ENCODE measurements at places on chromosomes 11 and 22. TPM values are rescaled to one million over a fixed set of nuclear protein-coding genes. Genes with fewer than 3 reads are reported as not detected.
A peak's percentile ranks its signal among the peaks of the same experiment; 100 is the strongest.

The CARD18 gene
- polyA plus RNA-seq, result not detected

DNA sequence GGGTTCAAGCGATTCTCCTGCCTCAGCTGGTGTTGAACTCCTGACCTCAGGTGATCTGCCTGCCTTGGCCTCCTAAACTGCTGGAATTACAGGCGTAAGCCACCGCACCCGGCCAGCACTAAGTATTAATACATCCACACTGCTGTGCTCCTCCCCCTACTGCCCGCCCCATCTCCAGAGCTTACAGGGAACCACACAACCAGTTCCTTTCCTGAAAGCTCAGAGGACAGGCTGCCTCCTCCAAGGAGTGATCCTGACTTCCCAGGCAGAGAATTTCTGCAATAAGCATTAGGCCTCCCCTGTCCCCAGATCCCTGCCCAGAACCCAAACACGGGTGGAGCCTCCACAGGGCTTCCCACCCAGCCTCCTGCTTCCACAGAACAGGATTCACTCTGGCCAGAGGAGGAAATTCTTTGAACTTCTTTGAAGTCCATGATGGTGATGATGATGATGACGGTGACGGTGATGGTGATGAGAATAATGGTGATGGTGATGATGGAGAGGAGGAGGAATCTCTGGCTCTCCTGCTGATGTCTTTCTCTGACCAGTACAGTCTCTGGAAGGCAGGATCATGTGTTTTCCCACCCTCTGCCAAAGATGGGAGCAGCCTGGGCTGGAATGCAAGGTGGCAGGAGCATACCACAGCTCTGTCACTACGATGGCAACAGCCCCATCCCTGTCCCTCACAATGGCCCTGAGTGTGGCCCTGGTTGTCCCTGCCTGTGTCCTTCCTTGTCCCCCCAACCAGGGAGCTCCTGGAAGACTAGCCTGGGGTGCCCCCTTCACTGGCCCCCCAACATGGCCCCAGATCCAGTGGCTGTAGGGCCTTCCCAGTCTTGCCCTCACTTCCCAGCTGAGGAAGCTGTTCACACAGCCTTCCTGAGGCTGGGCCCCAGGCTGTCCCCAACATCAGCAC is 33.5 kb upstream of the CSNK1E start:
- peak; percentile 38 for DNase-seq

DNA sequence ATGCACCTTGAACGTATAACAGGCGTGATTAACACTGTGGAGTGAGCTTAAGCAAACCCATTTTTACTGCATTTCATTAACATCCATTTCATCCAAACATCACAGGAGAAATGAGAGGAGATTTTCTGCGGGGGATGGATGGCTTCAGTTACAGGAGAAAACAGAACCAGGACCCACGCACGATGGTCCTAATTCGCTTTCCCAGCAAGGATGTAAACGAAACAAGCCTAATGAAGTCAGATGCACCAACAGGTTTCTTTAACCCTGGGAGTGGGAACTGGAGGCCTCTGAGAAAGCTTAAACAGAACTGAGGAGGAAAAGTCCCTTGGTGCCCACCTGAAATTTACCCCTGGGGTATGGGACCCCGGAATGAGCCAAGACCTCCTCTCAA is 2.7 kb downstream of the CADM1 start:
- no peak for DNase-seq

The OR2AG1 gene
- 0.16 TPM for polyA plus RNA-seq

GRCh38 chr11:45393826-45394225 is 107.7 kb upstream of the SYT13 start:
- no peak for DNase-seq

DNA sequence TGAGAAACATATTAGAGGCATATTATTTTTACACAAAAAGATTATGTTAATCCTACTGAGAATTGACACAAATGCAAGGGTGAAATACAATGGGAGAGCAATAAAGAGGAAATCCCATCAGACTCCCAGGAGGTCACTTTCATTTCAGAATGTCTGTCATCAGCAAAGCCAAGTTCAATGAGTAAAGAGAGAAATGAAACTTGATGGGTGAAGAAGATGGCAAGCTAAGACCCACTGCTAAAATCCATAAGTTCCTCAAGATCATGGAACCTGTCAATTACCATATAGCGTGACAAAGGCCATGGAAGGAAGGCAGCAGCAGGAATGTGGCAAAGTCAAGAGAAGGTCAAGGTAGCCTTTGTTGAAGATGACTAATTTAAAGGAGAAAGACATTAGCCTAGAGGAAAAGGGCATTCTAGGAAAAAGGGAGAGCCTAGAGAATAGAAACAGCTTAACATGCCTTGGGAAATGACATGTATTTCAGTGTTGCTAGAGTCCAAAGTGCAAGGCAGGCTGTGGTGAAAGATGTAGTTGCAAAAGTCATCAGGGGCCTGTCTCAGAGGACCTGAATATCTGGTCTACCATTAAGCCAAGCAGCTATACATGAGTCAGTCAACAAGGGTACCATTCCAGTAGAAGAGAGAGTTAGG is 43.1 kb downstream of the FAM168A start:
- peak; percentile 47 for DNase-seq

- no peak for DNase-seq
These were observed 30.5 kb downstream of the CTNND1 start for GRCh38 chr11:57792060-57792541.

GRCh38 chr11:8709777-8710176 is 27.2 kb downstream of the RPL27A start:
- no peak for DNase-seq

DNA sequence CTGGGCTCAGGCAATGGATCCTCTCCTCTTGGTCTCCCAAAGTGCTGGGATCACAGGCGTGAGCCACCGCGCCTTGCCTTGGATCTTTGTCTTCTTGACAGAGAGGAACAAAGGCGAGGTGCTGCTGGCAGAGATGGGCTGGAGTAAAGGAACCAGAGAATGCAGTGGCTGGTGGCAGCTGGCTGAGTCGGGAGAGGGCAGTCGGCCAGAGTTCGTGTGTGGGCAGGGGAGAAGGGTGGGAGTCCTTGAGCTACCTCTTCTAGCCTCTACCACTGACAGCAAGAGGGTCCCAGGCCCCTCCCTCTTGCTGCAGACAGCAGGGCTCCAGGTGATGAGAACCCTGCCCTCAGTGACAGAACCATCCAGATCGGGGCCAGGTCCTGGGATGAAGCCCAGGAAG is 86.2 kb upstream of the LINC01488 start:
- DNase-seq, result no peak

DNA sequence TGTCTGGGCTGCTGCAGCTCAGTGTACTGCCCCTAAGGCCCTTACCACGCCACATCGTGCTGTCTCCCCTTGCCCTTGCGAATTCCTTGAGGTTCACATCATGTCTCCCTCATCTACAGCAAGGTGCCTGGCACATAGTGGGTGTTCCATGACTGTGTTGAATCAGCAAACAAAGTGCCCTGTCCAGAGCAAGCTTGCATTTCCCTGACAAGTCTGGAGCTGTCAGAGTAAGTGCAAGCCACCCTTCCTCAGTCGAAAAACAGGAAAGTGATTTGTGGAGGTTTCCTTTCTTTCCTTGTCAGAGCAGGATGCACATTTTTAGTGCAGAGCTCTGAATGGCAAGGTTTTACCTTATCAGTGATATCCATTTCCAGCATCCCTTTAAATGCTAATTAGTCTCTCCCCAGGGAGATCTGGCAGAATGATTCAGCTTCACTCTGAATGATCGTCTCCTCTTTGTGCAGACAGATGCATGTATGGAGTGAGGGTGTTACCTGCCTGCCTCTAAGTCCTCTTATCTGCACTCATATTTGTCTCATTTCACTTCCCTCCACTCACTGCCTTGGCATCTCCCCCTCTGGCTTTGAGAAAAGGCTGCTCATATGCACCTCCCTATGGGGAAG is 331.2 kb downstream of the TMEM135 start:
- DNase-seq, result peak; percentile 19

DNA sequence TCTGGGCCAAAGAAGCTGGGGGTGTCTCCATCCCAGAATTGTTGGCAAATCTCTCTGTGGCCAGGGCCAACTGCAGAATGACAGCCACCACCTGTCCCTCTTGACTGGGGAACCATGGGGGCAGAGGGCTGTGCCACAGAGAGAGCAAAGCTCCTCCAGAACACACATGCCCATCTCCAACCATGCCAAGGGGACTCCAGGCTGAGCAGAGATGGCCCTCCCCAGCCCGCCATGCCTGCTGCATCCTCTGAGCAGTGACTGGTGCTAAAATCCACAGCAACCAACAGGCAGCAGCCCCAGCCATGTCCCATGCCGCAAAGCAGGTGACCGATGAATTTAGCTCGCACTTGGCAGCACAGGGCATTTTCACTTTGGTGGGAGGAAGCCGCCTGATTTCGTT is 45.0 kb downstream of the LARGE1 start:
- no peak for DNase-seq

- DNase-seq, result no peak
These were observed 122.1 kb downstream of the BCR start for GRCh38 chr22:23302171-23303002.

- peak; percentile 91 for DNase-seq
These were observed 631 bp downstream of the PHF21A start for GRCh38 chr11:46120346-46121300.

- DNase-seq, result peak; percentile 62
These were observed 107.0 kb upstream of the SESN3 start for GRCh38 chr11:95337972-95338429.

The SYT9 gene
- 0.70 TPM for polyA plus RNA-seq

- no peak for DNase-seq
These were observed 1.7 kb upstream of the MS4A7 start for GRCh38 chr11:60376601-60377000.

DNA sequence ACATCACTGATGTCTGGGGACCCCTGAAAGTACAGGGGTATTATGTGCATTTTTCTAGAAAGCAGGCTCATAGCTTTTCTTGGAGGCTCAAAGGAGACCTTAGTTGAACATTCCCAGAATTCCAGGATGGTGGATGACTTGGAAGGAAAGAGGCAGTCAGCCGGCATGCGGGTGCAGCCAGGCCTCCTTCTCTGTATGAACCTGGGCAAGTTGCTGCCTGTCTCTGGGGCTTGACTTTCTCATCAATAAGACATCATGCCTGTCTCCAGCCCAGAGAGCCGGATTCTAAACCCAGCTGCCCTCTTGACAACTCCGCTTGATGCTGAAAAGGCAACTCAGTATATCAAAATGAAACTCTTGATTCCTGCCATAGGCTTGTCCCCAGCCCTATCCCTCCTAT is 12.6 kb downstream of the MS4A15 start:
- no peak for DNase-seq

GRCh38 chr11:91100427-91100826 is 877.6 kb upstream of the CHORDC1 start:
- no peak for DNase-seq

All from GM23338 (cell line).